ENCODE measurements at places on chromosomes 11 and 22. TPM values are rescaled to one million over a fixed set of nuclear protein-coding genes. Genes with fewer than 3 reads are reported as not detected.

DNA sequence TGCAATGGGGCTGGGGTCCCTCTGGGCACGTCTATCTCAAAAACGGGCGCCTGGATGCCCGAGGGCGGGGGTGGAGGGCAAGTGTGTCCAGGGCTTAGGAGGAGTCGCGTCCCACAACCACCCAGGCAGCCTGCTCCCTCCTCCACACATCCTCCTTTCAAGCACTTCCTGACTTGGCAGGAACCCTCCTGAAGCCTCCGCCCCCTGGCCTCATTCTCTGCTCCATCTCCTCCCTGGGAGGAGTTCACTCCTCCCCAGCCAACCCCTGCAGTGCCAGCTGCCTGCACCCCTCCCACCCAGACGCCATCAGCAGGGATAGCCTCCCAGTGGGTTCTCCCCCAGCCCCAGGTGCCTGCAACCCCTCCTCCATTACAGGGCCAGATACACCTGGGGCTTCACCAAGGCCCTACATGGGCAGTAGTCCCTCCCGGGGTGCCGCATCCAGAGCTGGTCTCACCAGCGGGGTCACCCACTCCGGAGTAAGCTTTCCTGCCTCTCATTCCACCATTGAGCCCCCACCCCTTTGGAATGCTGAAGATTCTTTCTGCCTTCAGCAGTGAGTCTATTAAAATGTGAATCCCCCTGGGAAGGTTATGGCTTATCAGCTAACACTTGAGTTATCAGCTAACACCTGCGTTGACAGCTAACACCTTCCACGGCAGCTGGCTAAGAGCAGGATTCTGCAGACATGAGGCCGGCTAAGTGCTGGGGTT, 24.4 kb downstream of the RTN4R start:
- DNase-seq, result peak; percentile 65

DNA sequence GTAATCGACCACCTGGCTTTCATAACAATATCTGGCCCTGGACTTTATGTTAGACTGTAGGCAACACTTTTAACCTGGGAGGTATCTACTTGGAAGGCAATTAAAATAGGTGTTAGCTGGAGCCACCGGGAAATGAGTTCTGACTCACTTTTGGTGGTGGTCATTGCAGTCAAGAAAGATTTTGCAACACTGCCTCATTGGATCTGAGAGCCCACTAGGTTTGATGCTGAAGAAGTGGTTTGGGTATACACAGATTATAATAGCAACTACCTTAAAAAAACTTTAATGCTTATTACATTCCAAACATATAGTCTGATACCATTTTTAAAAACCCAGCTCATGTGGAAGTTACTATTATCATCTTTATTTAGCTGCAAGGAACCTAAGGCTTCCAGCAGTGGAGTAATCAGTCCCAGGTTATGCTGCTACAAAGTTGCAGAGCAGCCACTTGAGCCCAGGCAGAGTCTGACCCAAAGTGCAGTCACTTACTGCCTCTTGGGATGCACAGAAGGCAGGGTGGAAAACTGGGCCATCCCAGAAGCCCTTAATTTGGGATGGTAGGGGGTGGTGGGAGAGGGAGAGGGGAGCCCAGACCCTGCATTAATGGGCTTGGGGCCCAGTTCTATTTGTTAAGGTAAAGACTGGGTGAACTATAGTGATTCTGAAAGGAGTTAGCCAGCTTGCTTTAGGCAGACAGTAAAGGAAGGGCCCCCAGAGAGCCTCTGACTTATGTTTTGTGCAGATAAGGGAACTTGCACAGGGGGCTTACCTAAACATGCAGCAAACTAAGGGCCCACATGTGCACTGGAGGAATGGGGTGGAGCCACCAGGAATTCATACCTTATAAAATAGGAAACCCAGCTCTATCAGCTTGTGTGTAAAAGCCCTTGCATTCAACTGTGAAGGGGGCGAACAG, 149.4 kb downstream of the SNX19 start:
- DNase-seq, result no peak

Gene SOX6
- total RNA-seq, result 13.5 TPM

Gene OR4C15
- not detected for total RNA-seq

Gene OR52M1
- total RNA-seq, result not detected

Gene RAB38
- total RNA-seq, result 1.4 TPM

Gene RASSF10
- total RNA-seq, result 1.2 TPM
